ENCODE measurements at places on chromosomes 2 and 18. TPM values are rescaled to one million over a fixed set of nuclear protein-coding genes. Genes with fewer than 3 reads are reported as not detected.

GRCh38 chr2:76415821-76416220 is 705.1 kb upstream of the GCFC2 start:
- DNase-seq, result no peak

DNA sequence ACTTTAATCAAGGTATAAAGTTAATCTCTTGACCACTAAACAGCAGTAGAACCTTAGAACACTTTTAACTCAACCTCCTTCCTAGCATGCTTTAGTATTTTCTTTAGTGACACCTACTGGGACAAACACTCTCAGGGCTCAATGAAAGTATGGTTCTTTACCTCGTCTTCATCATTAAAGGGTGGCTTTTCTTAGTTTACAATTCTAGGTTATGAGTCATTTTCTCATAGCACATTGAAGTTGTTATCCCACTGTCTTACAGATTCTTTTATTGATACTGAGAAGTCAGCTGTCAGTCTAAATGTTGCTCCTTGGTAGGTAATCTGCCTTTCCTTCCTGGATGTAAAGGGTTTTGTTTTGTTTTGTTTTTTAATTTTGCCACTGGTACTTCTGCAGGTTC is 38.0 kb downstream of the SIGLEC15 start:
- DNase-seq, result no peak

DNA sequence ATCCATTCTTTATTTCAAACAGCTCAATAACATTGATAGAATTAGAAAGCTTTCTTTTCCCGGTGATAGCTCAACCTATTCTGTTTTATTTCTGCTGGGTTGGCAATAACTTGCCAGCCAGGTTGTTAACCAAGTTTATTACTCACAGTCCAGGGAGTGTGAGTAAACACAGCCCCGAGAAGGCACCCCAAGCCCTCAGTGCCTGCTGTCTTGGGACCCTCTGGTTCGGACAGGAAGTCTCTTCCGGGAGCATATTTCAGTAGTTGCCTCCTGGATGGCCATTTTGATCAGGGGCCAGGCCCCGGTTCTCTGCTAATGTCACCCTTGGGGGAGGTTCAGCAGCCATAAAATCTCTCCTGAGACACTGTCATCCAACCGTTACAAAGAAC is 176.8 kb downstream of the INO80D start:
- DNase-seq, result no peak

GRCh38 chr2:78162202-78162601 is 640.0 kb upstream of the LRRTM4 start:
- no peak for DNase-seq

DNA sequence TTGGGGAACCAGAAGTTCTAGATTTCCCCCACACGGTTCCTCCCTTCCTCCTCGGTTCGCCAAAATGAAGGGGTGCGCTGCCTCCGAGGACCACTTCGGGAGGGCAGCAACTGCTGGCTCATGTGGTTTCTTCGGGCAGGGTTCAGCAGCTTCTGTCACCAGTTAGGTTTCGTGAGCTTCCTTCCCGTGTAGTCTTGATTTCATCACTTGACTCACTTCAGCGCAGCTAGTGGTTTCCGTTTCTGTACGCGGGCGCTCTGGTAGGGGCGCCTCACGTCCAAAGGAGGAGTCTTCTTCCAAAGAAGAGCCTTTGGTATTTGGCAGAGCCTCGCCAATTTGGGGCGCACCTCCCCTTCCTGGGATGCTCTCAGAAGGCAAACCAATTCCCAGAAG is 485 bp upstream of the GALNT3 start:
- DNase-seq, result no peak

ALPP gene
- total RNA-seq, result not detected

CHAC2 gene
- 13.7 TPM for total RNA-seq

- no peak for DNase-seq
Measured at GRCh38 chr2:99255491-99256318, at the start of gene LYG2. Gene LYG2, minus strand, starts transcription at chr2:99255666. Its CDS starts 1,406 bp downstream, at chr2:99254260.

TTN gene
- under 0.01 TPM for total RNA-seq

- DNase-seq, result no peak
Measured at GRCh38 chr2:104595576-104595975, 258.3 kb upstream of the POU3F3 start.

DNA sequence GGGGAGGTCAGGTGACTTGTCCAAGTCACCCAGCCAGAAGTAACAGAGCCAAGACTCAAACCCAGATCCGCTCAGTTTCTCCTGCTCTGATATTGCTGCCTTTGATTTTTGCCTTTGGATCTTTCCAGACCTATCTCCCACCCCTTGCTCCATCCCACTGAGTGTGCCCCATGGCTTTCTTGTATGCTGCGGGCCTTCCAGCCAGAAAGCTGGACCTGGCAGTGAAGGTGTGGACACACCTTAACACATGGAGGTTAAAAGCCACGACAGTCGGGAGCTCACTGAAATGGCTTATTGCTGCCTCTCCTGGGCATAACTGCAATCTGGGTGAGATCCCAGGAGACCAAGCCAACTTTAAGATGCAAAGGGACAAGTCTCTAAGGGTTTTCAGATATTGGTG is 86.7 kb downstream of the LONRF2 start:
- no peak for DNase-seq

CCDC148 gene
- total RNA-seq, result 0.99 TPM

GRCh38 chr18:11857177-11857887 is 6.1 kb downstream of the CHMP1B start:
- no peak for DNase-seq

DNA sequence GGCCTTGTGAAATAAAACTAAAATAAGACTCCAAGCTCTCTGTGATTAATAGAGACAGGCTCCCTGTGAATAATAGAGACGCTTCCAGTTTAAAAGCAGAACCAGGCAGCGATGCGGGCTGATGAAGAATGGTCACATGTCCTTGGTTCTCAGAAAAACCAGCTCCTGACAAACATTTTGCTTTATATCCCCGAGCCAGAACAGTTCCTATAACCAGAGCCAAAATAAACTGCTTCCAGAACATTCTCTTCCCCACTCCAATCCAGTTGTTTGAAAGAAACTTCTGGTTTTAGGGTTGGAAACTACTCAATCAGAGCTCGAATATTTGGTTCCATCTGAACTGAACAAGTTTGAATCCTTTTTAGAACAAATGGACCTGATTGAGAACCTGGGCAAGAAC is 213.7 kb downstream of the TSN start:
- no peak for DNase-seq
